Hematopoietic multipotent progenitor cell treated with erythropoietin and hydrocortisone succinate and interleukin-3 and kit ligand, for 17 days (in vitro differentiated cells): ENCODE measurements at places on chromosomes 12 and 14.

- DNase-seq, result no peak
Measured at GRCh38 chr12:6370994-6371754, 4.2 kb downstream of the SCNN1A start.

- no peak for DNase-seq
Measured at GRCh38 chr12:32644431-32644830, 34.7 kb upstream of the DNM1L start.

GRCh38 chr12:45168976-45169375 lies 46.9 kb upstream of the ANO6 start:
- no peak for DNase-seq

- no peak for DNase-seq
Measured at GRCh38 chr12:4202487-4202886, 71.1 kb upstream of the CCND2 start.

DNA sequence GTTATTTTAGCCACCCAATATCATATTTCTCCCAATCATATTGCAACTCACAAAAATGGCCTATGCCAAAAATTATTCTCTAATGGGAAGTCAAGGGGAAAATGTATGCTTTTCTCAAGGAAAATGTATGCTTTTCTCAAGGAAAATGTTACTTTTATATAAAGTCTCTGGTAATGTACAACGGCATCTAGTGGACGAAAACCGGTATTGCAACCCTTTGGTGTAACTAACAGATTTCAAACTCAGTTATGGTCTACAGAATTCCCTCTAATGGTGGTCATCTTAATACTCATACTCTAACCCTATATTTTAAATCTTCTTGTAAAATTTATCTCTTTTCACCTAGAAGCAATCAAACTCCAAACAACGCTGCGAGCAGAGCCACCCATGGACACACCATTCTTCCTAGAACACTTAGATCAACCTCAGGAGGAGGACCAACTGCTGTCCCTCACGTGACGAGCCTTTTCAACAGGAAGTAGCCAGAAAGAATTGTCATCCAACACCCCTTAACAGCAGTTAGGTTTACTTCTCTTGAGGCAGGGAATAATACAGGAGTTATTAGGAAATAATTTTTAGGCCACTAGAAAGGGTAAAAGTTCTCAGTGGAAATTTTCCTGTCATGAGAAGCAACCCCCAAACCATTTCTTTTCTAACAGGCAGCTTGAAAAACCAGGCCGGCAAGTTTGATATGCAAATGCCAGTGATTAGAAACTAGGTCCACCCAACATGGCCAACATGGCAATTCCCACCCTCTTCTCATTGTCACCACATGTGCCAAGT lies 20.1 kb downstream of the APOBEC1 start:
- DNase-seq, result peak; percentile 45

GRCh38 chr12:67082221-67082620 lies 186.9 kb upstream of the CAND1 start:
- DNase-seq, result no peak

- DNase-seq, result no peak
Measured at GRCh38 chr12:1083151-1083888, 92.3 kb downstream of the ERC1 start.

DNA sequence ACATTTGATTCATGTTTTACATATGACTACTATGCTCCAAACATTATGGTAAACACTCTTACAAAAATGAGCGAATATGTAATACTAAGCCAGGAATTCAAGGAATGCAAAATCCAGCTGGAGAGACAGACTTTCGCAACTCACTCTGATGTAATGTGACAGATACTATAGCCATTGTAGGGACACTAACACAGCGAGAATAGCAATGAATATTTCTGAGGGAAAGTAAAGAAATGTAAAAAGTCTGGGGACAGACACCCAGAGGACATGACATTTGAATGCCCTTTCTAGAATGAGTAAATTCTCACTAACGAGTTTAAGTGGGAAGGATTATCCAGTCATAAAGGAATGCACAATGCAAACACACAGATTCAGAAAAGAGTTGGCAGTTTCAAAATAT lies 121.9 kb downstream of the PIK3C2G start:
- no peak for DNase-seq

DNA sequence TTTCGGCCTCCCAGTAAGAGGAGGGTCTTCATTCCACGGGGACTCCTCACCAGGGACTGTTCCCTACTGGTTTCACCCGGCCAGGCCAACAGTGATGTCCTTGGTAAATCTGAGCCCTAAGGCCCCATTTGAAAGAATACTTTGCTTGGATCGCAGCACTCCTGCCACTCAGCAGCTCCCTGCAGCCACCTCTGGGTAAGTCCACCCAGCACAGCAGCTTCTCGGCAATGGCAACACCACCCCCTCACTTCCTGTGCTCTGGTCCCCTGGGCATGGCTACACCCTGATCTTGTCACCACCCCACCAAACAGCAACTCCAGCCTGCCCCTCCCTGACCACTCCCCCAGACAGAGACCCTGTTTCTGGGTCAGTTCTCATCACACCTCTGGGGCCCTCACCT lies 100.3 kb downstream of the SETD3 start:
- no peak for DNase-seq

- DNase-seq, result no peak
Measured at GRCh38 chr12:53755451-53755891, 3.7 kb upstream of the CISTR start.

DNA sequence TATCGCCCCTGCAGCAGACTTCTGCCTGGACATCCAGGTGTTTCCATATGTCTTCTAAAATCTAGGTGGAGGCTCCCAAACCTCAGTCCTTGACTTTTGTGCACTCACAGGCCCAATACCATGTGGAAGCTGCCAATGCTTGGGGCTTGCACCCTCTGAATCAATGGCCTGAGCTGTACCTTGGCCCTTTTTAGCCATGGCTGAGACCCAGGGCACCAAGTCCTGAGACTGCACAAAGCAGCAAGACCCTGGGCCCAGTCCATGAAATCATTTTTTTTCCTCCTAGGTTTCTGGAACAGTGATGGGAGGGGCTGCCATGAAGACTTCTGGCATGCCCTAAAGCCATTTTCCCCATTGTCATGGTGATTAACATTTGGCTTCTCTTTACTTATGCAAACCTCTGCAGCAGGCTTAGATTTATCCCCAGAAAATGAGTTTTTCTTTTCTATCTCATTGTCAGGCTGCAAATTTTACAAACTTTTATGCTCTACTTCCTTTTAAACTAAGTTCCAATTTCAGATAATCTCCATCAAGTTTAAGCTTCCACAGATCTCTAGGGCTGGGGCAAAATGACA lies 1445.8 kb upstream of the FLRT2 start:
- DNase-seq, result no peak

- DNase-seq, result peak; percentile 46
Measured at GRCh38 chr14:95452176-95452892, 64.1 kb downstream of the SYNE3 start.

DNA sequence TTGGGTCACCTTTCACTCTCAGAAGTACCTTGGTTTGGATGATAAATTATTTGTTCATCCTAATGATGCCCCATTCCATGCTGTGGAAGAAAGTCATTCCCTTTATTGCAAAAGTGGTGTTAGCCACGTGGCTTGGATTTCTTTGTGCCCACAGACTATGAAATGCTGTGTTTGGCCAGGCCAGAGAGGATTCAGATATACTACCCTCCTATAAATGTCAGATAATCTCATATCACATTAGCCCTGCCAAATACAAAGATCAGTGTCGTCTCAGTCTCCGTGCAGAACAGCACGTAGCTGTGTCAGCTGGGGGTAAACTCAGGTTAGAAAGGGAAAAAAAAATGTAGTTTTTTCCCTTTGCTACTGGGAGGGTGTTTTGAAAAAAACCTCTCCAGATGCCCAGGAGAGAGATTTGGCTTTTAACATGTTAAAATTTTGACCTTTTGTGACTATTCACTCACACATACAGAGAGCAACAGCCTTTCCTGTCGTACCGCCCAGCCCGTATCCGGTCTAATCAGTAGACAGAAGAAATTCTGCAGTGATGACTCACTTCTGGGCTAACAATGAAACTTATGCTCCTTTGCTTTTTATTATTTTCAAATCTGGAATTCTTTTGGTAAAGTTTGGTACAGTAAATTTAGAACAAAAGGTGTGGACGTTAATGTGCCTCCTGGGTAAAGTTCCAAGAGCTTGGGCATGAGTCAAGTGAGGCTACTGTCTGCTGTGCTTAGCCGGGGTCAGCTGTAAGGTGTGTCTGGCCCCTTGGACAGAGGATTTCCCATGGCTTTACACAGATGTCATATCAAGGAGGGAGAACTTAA lies 8.5 kb upstream of the PTPRB start:
- no peak for DNase-seq

DNA sequence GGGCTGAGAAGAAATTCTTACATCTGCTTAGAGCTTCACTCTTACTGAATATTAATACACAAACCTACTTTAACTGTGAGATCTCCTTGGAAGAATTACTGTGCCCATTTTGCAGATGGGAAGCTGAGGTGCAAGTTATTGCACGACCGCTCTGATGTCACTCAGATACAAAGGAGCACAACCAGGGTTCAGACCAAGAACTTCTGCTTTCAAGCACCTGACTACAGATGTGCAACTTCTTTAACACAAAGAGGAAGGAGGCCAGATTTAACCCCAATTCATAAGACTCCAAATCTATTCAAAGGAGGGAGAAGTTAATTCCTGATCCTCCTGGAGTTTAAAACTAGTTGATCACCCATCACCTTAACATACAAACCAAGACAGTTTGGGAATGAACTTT lies 232.6 kb downstream of the VRK1 start:
- no peak for DNase-seq
